T-helper 2 cell treated with Interferon-gamma antibody and Interleukin-4, amounts not matched to agents 5 μg/mL and 100 μg/mL, for 36 hours (primary cell): ENCODE measurements at places on chromosomes 12 and 14.

DNA sequence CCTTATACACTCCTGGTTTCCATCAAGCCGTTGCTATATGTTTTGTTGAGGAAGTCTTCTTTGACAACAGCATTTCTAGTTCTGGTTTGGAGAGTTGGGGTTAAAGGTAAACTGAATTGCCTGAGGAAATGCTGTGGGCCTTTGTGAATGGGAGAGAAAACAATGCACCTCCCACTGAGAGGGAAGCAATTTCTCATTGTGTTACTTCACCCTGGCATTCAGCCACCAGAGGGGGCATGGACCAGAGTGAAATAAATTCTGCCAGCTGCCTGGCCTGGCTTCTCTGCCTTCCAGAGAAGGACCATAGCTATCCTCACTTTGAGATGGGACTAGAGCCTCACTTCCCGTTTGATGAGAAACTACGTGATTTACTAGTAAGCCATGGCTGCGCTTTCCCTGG is 475.3 kb downstream of the EGLN3 start:
- no peak for DNase-seq

GRCh38 chr14:68603533-68604360 is 189.1 kb downstream of the ZFP36L1 start:
- DNase-seq: no peak

GRCh38 chr12:17999174-17999801 is 90.7 kb downstream of the RERGL start:
- DNase-seq: no peak

DNA sequence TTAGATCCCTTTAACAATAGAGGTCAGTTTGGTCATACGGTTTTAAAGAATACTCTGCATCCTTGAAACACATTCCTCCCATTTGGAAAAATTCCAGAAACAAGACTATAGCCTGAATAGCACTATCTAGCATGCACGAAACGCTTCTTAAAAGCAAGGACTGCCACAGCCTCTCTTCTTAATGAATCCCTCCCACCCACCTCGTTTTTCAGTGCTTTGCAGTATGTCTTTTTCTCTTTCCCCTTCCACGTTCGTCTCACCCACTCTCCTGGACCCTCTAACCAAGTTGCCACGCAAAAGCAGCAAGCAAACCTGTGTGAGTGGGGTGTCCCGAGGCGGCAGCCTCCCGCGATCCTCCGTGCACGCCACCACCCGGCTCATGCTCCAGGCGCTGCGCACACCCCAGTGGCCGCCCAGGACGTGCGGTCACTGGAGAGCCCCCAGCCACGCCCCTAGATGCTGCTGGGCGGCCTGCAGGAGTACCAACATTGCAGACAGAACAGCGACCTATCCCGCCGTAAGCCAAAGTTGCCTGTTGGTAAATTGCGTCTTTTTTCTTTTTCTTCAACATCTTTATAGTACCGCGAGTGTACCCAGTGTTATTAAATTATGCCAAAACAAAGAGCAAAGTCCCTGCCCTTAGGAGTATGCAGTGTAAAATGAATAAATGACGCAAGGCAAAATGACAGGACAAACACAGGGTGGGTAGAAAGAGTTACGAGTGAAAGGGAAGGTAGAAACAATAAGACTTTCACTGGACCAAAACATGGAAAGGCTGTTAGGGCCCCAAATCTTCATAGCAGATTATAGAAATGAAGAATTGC is at the start of gene SLC38A4:
Gene SLC38A4 (minus strand): TSS at position 407 of the 824 bp plus-strand sequence. CDS start 32,926 bp downstream, outside the sequence.
- no peak for DNase-seq

DNA sequence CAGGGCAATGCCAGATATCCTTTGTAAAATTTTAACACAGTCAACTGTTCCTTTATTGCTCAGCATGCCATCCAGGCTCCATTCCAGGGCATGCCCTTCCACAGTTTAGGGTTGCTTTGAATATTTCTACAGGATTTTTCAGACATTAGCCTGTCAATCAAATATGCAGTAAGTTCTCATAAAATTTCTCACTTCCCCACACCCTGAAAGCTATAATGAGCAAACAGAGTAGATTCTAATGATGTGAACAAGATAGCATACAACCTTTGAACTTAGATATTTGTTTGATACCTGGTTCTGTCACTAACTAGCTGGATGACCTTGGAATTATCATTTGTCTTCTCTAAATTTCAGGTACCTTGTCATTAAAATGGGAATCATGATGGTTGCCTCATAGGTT is 251.2 kb downstream of the SYT1 start:
- DNase-seq: no peak

GRCh38 chr12:14213542-14213941 is 151.9 kb upstream of the ATF7IP start:
- DNase-seq: no peak

DNA sequence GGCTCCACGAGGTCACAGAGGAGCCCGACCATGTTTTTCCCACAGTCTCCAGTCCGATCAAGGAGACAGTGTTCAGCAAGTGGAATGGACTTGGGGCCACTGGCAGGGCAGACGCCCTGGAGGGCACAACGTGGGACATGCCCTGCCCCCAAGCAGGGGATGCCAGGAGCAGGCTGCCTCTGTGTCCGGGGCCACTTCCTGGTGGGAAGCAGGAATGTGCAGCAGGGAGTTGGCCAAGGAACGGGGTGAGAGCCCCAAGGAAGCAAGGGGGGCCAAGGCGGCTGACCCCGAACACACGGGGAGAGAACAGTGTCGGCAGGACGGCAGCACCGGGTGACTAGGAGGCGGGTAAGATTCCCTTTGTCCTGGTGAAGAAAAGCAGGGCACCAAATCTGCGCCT is 92.6 kb downstream of the CHGA start:
- no peak for DNase-seq

GRCh38 chr12:25186788-25187402 is 8.1 kb downstream of the DNAI7 start:
- no peak for DNase-seq

DNA sequence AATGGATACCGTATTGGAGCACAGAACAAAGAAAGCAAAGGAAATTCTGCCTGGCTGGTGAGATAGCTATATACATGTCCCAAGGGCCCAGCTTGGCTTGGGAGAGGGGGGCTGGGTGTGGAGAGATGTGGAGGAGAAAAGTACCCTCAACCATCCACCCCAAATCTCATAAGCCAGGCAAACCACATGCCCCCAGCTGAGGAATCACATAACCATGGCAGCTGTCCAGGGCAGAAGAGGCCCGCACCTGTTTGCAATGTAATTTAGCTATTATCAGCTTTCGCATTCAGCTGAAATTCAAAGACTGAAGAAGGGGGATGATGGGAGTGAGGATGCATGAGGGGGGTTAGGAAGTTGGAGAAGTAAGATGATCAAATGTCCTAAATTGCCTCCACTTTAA is 196.1 kb downstream of the TBX5 start:
- DNase-seq: no peak

DNA sequence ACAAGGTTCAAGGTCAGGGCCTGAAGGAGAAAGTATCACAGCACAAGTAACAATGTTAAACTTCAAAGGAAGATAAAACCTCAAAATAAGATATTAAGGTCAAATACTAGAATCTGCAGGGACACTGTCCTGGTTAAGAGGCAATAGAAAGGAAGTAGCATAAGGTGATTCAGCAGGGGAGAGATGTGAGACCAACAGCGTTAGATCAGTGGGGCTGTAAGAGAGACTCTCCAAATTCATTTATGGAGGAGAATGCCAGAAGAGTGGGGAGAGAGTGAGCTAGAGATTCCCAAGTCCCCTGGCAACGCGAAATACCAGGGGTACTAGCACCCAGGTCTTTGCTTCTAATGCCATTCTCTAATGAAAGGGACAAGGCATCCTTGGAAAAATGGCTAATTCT is 610.9 kb downstream of the DIO2 start:
- no peak for DNase-seq

GRCh38 chr12:129851296-129851695 is 52.5 kb downstream of the TMEM132D start:
- no peak for DNase-seq

- DNase-seq: no peak
These were observed 1721.5 kb upstream of the SEL1L start for GRCh38 chr14:83255015-83255726.

DNA sequence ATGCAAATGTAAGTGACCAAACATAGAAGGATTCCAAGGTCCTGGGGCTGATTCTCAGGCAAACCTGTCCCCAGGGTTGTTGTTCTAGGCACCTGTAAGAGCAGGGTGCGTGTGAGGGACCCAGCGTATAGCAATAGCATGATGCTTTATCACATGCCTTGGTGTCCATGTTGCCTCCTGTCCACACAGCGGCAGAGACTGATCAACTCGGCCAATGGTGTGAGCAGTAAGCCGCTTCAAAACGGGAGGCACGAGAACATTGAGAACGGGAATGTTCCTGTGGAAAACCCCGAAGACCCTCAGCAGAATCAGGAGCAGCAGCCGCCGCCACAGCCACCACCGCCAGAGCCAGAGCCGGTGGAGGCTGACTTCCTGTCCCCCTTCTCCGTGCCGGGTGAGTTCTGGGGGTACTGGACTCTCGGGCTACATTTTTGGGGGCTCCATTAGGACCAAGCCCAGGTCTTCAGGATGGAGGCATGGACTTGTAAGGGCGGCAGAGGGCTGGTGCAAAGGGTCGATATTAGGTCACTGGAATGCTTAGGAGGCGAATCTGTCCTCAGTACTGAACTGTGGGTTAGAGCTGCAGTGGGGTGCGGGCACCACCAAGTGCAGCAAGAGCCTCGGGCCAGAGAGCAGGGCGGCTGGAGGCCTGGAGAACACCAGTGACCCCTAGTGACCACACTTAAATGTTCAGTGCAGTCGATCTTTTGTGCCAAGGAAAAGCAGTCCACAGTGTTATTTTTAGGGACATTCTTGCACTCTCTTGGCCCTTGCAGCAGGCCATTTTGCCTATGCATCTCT is 57.2 kb upstream of the RIN3 start:
- DNase-seq: no peak
